NCI-H1694 treated with DMSO at 0.1 percent for 48 hours (cell line): ENCODE measurements at places on chromosomes 7 and 10.

DNA sequence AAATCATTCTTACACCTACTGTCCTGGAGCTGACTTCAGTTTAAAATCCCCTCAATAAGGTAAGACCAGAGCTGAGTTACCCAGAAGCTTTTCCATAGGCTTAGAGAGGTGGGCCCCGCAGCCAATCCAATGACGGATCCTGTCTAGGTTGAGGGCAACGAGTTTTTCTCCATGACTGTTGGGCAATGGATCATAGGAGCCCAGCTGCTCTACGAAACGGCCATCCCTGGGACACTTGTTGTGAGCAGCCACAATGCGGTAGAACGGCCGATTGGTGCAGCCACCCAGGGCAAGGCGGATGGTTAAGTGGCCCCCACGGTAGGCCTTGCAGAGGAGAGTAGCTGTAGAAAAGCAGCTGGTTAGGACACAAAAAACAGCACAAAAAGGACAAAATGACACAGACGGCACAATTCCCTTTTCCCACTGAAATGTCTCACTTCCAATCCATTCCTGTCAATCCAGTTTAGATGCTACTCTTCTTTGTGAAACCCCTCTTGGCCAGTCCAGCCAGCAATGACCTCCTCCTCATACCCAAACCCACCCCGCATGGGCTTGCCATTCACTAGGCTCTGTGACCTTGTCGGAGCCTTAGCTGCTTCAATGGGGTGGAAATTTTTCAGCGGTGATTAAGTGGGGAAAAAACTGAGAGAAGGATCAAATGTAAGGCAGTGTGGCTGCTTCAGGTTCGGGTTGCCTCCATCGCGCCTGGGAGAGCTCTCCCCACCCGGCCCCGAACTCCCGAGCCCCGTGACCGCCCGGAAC lies 580 bp downstream of the MRPS16 start:
- no peak for DNase-seq

DNA sequence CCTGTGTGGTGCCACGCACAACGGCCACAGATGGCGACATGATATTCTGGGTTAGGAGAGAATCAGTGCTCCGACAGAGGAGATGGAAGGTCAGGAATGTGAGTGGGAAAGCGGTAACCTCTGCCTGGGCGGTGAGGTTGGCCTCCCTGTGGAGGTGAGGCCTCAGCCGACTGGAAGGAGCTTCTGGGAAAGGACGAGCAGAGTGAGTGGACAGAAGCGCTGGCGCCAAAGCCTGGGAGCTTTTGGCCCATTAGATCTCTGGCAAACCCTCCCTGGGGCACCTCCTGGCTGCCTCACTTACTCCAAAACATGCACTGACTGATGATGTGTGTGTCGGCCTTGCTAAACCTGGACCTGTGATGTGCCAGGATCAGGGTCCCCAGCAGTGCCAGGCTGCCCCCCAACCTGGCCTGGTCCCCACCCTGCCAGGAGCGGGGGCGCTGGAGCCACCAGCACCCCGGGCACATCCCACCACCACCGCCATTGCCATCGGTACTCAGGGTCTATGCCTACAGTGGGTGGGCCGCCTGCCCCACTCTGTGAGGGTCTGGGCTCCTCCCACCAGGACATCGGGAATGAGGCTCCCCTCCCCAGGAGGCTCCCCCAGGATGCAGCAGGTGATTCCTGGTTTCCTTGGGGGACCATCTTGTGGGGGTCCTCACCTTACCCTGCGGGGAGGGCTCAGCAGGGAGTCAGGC lies 51.0 kb downstream of the RASGEF1A start:
- DNase-seq = no peak

- no peak for DNase-seq
Measured at GRCh38 chr10:62681211-62681940, 123.1 kb upstream of the ADO start.

DNA sequence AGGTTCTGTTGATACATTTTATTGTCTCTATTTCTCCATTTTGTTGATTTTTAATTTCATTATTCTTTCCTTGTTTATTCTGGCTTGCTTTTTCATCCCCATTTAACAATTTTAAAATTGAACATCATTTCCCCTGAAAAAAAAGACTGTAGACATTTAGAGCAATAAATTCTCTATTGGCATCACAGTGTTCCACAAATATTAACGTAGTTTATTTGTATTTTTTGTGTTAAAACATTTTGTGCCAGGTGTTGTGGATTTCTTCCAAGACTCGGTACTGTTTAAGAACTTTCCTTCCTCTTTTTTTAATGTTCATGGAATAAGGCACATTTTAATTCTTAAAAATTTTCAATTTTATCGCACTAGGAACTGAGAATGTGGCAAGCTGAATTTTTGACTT lies 156.1 kb upstream of the NPY start:
- DNase-seq = no peak

GRCh38 chr10:58014436-58014835 lies 253.3 kb downstream of the IPMK start:
- no peak for DNase-seq

DNA sequence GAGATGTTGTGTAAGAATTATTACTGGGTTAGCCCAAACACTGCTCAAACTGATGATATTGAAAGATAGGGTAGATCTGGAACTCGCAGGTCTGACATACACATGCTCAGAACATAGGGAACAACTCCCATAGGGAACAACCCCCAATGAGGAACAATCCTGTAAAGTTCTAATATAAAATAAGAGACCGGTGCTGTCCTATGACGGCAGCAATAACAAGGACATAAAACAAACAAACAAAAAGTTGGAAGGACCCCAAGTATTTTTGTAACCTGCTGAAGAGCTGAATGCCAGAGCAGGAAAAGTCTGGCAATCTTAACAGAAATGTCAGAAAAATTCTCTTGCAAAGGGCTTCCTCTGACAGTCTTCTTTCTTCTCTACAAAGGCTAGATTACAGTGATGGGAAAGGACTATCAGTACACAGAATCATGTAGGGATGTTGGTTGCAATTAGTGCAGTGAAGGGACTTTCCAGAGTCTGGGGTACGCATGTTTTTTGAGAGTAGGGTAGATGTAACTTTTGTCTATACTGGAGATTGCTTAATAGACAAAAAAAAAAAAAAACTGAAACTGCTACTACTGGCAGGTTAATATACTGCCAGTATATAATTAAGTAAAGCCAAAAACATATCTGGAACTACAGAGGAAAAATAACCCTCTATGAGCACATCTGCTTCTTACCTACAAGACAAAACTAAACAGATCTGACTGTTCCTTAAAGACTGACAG lies 35.5 kb downstream of the IDE start:
- DNase-seq = no peak

DNA sequence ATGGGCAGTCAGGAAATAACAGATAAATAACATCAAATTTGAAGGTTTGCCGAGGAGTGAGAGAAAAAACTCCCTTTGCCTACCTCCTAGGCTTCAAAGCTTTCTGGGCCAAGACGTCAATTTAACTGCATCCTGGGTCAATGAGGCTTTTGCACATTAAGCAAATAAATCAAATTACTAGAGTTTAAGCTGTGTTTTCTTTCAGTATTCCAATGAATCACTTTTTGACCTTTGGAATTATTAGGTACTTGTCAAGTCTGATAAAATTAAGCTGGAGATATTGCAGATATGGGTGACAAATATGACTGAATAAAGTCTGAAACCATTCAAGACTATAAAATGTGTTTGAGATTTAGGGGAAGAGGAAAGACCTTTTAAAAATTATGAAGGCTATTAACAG lies 22.2 kb downstream of the GLUD1 start:
- DNase-seq = no peak

GRCh38 chr7:134422008-134422407 lies 36.9 kb downstream of the AKR1B1 start:
- no peak for DNase-seq

- DNase-seq = no peak
Measured at GRCh38 chr7:131365838-131366237, 38.2 kb downstream of the MKLN1 start.

DNA sequence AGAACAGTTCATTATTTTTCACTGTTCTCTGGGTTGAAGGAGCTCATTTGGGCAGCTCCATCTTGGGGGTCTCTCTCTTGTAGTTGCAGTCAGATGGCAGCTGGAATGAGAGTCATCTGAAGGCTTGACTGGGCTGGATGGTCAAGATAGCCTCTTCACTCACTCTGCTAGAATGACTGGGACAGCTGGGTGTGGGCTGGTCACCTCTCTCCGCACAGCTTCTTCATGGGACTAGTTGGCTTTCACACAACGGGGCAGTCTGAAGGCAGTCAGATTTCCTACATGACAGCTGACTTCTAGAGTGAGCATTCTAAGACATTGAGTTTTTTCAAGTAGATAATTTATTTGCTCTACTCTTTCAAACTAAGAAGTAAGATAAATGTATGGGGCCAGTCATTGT lies 13.1 kb downstream of the PLEKHA1 start:
- no peak for DNase-seq

DNA sequence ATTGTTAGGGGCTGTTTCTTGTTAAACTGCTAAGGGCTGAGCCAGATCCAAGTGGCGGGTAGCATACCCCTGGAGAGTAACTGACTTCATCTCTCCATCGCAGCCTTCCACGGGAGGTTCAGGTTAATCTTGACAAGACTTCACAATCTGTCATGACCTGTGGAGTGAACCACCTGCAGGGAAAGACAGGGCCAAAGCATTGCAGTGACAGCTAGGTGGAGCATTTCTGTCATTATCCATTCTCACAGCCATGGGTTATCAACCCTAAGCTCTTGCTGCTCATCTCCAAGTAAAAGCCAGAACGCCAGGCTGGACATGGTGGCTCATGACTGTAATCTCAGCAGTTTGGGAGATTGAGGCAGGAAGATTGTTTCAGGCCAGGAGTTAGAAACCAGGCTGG lies 17.2 kb downstream of the ABCC2 start:
- DNase-seq = no peak

GRCh38 chr10:73786512-73786885 lies 1.1 kb downstream of the ZSWIM8 start:
- no peak for DNase-seq

DNA sequence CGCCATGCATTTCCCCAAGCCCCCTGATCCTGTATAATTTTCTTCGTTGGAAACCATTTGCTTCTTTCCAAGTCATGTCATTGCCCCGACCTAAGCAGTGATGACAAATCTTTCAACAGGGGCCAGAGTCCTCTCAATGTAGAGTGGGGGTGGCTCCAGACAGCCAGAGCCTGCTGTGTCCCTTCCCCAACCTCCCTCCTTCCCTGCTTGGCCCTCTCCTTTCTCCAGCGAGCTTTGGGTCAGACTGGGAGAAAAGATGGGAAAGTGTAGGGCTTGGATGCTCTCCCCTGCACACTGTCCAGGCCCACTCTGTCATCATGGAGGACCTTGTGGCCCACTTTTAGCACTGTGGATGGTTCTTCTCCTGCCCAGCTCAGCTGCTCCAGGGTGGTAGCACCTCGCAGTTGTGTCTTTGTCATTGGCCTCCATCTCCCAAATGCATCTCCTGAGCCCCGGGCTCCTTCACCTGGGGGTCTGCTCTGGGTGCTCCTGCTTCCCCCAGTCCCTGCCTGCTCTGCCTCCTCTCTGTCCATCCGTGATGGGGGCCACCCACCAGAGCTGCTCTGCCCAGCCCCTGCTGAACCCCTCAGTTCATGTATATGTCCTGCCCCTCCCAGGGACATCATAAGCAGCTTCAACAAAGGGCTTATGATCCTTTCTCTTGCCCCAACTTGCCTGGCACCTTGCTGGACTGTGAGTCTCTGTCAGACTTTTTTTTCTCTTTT lies 37.5 kb downstream of the BTBD16 start:
- DNase-seq = no peak
